Renal cortical epithelial cell (primary cell): ENCODE measurements at places on chromosomes 1 and 21. TPM values are rescaled to one million over a fixed set of nuclear protein-coding genes. Genes with fewer than 3 reads are reported as not detected.

GRCh38 chr1:213418268-213419071 is 367.4 kb downstream of the RPS6KC1 start:
- no peak for DNase-seq

DNA sequence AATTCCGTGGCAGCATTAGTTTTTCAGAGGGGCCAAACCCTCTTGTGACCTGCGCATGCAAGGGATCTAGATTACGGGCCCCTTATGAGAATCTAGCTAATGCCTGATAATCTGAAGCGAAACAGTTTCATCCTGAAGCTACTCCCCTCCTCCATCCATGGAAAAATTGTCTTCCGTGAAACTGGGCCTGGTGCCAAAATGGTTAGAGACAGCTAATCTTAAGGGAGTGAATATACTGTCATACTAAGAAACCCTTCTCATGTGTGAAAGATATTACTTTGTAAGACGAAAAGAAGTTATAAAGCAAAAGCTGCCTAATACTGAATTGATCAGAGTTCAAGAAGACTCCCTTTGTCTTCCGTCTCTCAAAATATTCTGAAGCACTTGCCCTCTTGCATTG is 166.3 kb downstream of the DUSP10 start:
- no peak for DNase-seq

HFM1 gene
- 0.35 and 0.65 TPM in 2 replicates for total RNA-seq

RPTN gene
- 0.10 TPM in 1 of 2 replicates, not detected in the other for total RNA-seq
